ENCODE measurements at places on chromosomes 6 and 20. TPM values are rescaled to one million over a fixed set of nuclear protein-coding genes. Genes with fewer than 3 reads are reported as not detected.
A peak's percentile ranks its signal among the peaks of the same experiment; 100 is the strongest.

XRN2 gene
- 55.1 TPM for total RNA-seq

BMP6 gene
- total RNA-seq = 12.7 TPM

DNA sequence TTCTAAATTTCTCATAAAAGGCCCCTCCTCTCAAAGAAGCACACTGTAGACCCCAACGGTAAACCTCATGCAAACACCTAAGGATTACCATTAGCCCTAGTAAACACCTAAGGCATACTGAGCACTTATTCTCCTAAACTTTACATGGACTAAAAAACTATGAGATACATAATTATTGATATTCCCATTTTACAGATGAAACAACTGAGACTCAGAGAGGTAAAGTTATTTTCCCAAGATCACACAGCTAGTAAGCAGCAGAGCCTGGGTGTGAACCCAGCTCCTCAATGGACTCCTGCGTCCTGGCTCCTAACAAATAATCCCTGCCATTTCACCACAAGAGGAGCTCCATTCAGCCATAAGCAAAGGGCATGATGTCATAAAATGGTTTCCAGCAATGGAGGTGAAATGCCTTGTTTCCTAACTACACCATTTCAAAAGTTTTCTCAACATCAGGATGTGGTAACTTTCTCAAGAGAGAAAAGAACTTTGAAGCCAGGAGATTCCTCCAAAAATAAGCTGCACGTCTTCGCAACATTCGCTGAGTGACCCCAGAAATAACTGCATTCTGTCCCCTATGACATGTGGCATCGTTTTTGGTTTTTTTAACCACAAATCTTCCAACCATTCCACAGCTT, 4.1 kb downstream of the ATP9A start:
- DNase-seq = no peak

- no peak for DNase-seq
Observed at GRCh38 chr6:125314009-125314581, 12.3 kb upstream of the HDDC2 start.

GRCh38 chr6:169079650-169080049, 174.0 kb downstream of the THBS2 start:
- no peak for DNase-seq

DNA sequence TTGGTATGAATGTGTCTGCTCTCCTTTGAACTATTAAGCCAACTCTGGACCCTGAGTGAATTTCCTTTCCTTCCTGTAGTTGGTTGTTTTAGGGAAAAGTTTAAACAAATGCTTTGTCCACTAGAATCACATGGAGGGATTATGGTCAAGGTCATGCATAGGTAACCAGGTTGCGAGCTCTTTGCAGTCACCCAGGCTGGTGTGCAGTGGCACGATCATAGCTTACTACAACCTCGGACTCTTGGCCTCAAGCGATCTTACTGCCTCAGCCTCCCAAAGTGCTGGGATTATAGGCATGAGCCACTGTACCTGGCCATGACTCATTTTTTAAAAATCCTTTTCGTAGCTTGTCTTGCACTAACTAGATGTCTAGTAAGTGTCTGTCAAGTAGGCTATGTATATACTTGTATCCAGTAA, 88.0 kb upstream of the SOX4 start:
- DNase-seq = no peak

DNA sequence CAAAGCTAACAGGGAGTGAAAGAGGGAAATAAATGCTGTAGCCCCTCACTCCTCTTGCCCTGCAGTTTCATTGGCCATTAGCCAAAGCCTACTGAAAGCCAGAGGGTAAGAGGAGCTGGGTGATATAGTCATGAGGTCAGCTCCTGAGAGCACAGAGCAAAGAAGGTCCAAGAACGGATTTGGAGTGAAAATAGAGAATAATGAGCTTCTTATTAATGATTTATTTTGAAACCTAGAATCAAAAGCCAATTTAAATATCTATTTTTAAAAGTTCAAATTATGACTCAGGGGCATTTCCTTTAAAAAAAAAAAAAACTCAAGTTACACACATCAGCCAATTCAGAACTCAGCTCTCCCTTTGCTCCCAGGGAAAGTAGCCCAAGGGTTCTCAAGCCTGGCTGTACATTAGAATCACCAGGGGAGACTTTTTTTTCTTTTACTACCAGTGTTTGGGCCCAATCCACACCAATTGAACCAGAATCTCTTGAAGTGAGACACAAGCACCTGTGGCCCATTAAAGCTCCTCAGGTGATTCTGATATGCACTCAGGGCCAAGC, 79.1 kb downstream of the SNAP25 start:
- no peak for DNase-seq

FAM184A gene
- 4.8 TPM for total RNA-seq

DNA sequence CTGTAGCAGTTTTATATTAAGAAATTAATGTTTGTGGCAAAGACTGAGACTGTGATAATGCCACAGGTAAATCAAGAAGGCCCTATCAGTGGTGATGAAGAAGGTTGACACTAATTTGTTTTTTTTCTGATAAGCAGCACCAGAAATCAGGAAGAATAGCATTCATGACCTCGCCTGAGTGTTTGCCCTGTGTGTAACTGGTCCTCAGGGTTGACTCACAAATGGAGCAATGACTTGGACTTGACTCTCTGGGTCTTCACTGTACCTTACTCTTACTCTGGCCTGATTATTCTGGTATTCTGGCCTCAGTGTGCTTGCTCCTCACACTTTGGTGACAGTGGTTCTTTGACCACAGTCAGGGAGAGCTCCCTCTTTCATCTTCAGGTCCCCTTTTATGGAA, 243.9 kb downstream of the HAO1 start:
- DNase-seq = no peak

DNA sequence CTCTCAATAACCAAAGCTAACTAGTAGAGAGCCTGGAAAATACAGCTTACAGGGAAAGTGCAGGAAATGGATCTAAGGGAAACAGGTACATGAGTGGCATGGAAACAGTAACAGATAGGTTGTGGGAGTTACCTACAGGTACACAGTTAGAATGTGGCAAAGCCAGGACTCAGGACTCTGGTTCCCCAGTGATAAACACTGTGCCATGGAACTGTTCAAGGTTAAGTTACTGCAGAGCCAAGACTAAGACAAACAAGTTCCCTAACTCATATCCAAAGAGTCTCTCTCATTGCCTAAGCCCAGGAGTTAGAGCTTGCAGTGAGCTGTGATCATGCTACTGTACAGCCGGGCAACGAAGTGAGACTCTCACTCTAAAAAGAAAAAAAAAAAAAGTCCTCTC, 6.6 kb downstream of the MED20 start:
- no peak for DNase-seq

- no peak for DNase-seq
Observed at GRCh38 chr6:47337519-47337918, 27.8 kb upstream of the TNFRSF21 start.

GRCh38 chr6:119308048-119308570, 41.5 kb downstream of the MAN1A1 start:
- DNase-seq = no peak

GRCh38 chr6:24245275-24245674, 112.6 kb downstream of the DCDC2 start:
- DNase-seq = no peak

OR2J3 gene
- not detected for total RNA-seq

DNA sequence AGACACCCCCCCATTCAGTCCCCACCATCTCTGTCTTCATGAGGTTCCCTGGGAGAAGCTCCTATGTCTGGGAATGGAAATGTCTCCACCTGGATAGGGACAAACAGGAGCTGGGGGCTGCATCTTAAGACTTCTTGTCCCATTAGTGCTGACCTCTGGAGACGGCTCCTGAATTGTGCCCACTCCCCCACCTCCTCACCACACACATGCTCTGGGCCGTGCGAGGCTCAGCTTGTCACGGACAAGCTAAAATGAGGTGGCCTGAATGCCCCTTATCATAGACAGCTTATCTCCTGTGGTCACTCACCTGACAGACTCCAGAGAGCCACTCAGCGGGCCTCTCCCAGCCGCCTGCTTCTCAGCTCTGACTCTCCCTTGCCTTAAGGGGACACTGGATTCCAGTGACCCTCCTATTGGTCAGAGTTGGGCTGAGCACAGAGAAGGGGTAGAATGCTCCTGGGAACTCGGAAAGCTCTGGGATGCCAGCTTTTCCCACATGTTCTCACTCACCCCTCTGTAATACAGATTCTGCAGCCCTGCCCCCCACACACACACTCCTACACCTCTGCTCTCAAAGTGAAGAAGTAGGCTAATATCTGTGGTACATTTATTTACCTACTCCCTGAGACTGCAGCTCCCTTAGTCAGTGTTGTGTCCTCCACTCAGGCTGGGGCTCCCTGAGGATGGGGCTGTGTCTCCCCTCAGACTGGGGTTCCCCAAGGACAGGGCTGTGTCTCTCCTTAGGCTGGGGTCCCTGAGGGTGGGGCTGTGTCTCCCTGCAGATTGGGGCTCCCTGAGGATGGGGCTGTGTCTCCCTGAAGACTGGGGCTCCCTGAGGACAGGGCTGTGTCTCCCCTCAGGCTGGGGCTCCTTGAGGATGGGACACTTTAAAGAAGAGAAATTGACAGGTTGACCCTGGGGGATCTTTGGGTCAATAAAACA, 167.5 kb downstream of the VEGFA start:
- peak; percentile 78 for DNase-seq

GRCh38 chr6:156840136-156840535, 63.0 kb downstream of the ARID1B start:
- DNase-seq = no peak

OTOR gene
- total RNA-seq = not detected

GRCh38 chr6:113147544-113147943, 709.6 kb upstream of the MARCKS start:
- DNase-seq = no peak

- no peak for DNase-seq
Observed at GRCh38 chr6:45691426-45691825, 313.7 kb upstream of the SUPT3H start.

- no peak for DNase-seq
Observed at GRCh38 chr6:138972226-138972665, 15.8 kb downstream of the REPS1 start.

TRAPPC3L gene
- total RNA-seq = not detected

DNA sequence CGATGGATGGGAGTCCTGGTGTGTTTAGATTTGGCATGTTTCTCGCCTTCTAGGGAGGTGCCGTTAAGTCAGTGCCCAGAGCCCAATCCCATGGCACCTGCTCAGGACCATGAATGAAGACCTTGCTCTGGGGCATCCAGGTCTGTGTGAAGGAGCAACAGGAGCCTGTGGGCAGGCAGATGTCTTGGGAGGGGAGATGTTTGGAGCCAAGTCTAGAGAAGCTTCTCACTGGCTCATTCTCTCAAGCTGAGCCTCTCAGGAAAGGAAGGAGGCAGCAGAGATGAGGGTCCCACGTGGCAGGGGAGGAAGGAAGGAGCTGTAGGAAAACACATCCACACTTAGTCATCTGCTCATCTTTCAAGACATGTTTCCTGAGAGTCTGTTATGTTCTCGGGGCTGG, 9.5 kb upstream of the SIRPB1 start:
- DNase-seq = no peak

DNA sequence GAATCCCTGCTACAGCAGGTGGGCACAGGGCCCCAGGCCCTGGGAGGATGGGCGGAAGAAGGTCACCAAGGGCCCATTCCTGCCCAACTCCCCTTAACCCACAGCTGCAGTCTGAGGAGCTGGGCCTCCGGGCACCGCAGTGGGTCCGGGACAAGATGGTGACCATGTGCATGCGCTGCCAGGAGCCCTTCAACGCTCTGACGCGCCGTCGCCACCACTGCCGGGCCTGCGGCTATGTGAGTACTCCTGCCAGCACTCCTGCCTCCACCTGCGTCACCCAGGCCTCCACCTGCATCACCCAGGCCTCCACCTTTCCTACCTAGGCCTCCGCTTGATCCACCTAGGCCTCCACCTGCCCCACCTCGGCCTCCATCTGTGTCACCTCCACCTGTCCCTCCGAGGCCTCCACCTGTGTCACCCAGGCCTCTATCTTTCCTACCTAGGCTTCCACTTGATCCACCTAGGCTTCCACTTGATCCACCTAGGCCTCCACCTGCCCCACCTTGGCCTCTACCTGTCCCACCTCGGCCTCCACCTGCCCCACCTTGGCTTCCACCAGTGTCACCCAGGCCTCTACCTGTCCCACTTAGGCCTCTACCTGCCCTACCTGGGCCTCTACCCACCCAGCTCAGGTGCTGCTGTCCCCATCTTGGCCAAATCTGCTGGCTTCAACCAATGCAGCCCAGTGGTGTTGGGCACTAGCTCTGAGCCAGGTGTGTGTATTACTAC, 16.8 kb downstream of the FGD2 start:
- DNase-seq = no peak

DNA sequence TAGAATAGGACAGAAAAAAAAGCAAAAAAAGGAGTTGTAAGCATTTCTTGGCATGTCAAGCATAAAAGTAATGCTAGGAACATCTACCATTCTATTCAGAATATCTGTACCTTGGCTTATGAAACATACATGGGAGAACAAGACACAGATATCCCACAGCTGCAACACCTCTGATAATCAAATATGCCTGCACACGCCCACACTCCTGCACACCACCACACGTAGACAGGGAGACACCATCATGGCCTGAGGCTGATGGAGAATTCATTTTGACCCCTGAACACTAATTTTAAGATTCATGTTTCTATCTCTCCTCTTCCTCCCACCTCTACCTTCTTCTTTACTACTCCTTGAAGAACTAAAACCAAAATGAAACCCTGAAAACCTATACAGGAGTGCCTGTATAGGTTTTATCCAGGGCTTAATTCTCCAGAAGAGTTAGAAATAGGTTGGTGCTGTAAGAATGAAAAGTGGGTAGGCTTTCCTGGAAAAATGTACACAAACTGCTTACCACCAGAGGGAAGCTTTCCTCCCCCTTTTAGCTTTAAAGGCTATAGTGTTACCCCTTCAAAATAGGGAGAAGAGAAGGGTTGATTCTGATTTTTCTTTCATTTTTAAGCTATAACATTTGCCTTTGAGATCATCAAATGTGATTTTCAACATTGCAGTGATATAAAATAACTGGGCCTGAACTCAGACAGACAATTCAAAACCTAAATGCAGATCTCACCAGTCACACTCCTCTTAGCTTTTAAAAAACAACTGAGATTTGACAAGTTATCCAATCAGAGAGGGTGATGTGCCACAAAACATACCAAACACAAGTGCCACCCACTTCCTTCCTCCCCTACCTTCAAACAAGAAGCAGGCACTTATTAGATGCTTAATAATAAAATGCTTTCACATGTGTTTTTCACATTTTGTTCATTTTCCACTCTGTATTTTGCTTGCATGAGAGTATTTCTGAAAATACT, 57.9 kb downstream of the ELOVL5 start:
- no peak for DNase-seq

CYB5R4 gene
- total RNA-seq = 24.6 TPM

DNA sequence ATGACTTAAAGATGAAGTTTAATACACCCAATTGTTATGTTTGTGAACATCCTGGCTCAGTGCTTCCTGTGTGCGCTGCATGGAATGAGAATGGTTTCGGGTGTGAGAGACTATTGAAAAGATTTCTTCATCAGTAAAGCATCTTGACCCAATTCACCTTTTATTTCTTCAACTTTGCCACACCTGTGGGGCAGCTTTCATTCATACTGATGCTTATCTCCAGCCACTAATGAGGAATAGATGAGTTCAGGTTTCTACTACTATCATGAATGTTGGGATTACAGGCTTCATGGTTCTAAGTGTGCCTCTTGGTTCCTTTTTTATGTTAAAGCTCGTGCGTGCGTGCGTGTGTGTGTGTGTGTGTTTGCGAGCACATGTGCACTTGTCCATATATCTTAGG, 373.7 kb upstream of the SOX4 start:
- no peak for DNase-seq

NMBR gene
- not detected for total RNA-seq

MUC22 gene
- total RNA-seq = not detected

GRCh38 chr6:6997263-6998193, 110.2 kb upstream of the RREB1 start:
- DNase-seq = no peak

DCDC2 gene
- total RNA-seq = not detected
